ENCODE measurements at places on chromosomes 16 and 17.
A peak's percentile ranks its signal among the peaks of the same experiment; 100 is the strongest.

GRCh38 chr17:82887255-82888164 lies 47.7 kb upstream of the ZNF750 start:
- DNase-seq, result peak; percentile 68

- DNase-seq, result no peak
Observed at GRCh38 chr17:75902406-75902805, 2.3 kb downstream of the MRPL38 start.

- peak; percentile 12 for DNase-seq
Observed at GRCh38 chr16:20740007-20740883, 1.4 kb downstream of the THUMPD1 start.

- DNase-seq, result no peak
Observed at GRCh38 chr16:64481497-64481896, 640.4 kb downstream of the CDH11 start.

DNA sequence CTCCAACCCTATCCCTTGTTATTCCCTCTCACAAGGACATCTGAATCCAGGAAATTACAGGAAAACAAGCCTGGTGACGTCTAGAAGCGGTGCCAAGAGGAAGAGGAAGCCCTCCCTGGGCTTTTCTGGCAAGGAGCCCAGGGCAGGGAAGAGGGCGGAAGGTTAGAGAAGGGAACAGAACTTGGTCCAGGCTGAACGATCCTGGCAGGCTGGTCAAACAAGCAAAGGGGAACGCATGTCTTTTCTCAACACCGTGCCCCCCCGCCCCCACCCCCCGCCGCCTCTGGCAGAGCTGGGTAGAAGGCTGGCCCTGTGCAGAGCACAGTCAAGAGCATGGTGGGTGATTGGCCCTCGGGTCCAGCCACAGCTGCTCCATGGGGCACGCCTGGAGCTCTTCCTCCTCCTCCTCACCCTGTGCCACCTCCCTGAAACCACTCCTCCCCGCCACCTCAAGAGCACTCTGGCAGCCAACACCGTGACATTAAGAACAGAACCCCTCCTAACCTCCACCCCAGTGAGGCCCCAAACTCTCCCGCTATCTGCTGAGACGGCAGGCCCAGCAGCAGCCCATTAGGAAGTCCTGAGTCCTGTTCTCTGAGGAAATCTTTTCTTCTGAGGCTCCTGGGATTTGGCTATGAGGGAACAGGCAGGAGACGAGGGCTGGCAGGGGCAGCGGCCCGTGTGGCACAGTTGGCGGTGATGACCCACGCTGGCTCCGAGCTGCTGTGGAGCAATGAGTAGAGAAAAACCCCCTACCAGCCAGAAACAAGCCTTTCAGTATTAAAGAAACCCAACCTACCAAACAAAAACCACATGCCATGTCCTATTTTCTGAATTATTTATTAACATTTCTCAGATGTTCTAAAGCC lies 7.3 kb downstream of the C16orf86 start:
- DNase-seq, result peak; percentile 27

DNA sequence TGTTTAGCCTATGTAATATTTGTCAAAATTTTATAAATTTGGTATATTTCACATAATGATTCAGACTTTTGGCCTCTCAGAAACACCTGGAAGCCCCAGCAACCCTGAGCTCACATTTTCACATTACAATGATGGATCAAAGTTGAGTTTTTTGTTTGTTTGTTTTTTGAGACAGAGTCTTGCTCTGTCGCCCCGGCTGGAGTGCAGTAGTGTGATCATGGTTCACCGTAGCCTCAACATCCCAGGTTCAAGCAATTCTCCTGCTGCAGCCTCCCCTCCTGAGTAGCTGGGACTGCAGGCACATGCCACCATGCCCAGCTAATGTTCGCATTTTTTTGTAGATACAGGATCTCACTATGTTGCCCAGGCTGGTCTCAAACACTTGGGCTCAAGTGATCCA lies 10.6 kb upstream of the VAT1L start:
- DNase-seq, result no peak

GRCh38 chr16:75340741-75341491 lies 89.5 kb upstream of the BCAR1 start:
- peak; percentile 26 for DNase-seq

- DNase-seq, result peak; percentile 35
Observed at GRCh38 chr16:77551357-77551756, 116.5 kb upstream of the ADAMTS18 start.
